ENCODE measurements at places on chromosomes 1 and 21.

DNA sequence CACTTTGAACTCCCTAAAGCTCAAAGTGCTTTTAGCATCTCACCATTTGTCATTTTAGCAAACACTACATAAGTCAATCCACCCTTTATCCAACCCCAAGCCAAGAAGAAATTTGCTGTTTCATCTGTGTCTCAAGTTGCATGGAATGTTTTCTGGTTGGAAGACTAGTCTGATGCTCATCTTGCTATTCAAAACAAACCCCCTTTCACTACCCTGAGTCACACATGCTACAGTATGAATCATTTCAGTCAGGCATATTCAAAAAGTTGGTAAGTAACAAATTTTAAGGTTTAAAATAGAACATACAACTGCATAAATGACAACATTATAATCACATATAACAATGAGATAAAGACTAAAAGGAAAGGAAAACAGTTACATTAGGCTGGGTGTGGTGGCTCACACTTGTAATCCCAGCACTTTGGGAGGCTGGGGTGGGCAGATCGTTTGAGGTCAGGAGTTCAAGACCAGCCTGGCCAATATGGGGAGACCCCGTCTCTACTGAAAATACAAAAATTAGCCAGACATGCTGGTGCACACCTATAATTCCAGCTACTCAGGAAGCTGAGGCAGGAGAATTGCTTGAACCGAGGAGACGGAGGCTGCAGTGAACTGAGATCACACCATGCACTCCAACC, 38.7 kb downstream of the DSTYK start:
- no peak for DNase-seq

- no peak for DNase-seq
These were observed 111.7 kb upstream of the IRF2BP2 start for GRCh38 chr1:234721476-234722269.

- peak; percentile 15 for DNase-seq
These were observed 7.0 kb upstream of the SMCP start for GRCh38 chr1:152870831-152871730.

DNA sequence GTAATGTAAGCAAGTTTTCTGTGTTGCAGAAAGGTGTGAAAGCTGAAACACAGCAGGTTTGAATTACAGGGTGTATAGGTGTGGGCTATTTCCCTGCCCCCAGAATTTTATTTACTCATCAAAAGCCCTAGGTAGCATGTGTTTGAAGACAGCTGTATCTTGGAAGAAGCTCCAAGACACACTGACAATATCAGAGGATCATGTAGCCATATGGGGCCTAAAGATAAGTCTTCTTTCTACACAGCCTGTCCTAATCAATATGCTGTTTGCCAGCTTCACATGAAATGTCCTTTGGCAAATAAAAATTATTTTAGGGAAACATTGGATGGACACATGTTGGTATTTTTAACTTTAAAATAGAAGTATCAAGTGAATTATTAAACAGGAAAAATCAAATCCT, 17.5 kb upstream of the SUCO start:
- DNase-seq: no peak

GRCh38 chr1:61270761-61271411, 188.5 kb downstream of the NFIA start:
- no peak for DNase-seq

DNA sequence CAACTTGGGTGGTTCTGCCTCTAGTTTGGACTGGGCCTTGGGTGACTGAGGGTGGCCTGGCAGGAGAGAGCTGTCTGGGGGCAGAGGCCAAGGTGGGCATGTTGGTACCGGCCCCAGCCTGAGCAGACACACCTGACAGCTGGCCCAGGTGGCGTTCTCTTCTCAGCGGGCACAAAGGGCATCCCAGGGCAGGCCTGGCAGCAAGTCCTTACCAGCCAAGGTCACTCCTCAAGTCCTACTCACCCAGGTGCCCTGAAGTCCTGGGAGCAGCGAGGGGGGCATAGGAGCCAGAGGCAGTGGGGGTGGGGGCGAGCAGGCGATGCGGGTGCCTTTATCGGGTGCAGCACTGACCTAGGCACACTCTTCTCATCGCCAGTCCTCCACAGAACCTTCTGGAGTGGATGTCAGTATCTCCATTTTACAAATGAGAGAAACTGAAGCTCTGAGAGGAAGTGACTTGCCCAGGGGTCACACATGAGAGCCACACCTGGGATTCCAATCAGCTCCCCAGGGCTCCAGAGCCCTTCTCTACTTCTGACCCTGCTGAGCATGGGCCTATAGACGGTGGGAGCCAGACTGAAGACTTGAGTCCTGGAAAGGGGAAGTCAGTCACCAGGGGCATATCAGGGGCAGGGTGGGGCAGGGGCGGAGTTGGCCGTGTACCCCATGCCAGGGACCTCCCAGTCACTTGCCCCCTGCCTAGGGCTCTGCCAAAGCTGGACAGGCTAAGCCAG, 587 bp upstream of the SLC25A34 start:
- no peak for DNase-seq

GRCh38 chr1:218403300-218403699, 58.2 kb downstream of the TGFB2 start:
- DNase-seq: no peak

- DNase-seq: no peak
These were observed 61.9 kb upstream of the SLC5A9 start for GRCh38 chr1:48160486-48161132.

GRCh38 chr1:243725075-243725474, 125.0 kb downstream of the AKT3 start:
- no peak for DNase-seq

GRCh38 chr1:63951059-63951946, 177.5 kb downstream of the ROR1 start:
- DNase-seq: no peak

DNA sequence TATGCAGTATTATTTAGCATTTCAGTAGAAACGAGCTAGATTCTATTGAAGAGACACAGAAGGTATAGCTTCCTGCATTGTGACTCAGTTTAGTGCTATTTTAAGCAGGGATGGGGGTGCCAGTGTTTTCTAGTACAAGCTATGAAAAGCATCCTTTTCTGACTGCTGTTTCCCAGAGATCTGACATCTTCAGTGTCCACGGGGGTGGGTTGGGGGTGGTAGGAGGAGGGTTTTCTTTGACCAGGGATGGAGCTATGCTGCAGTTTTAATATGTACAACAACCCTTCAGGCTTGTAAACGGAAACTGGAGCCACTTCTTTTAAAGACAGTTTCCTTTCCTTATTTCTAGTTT, 2.7 kb upstream of the NEGR1 start:
- no peak for DNase-seq

GRCh38 chr1:155598842-155599331, 11.1 kb upstream of the MSTO1 start:
- DNase-seq: no peak

GRCh38 chr1:44242746-44243145, 29.5 kb downstream of the DMAP1 start:
- DNase-seq: no peak

DNA sequence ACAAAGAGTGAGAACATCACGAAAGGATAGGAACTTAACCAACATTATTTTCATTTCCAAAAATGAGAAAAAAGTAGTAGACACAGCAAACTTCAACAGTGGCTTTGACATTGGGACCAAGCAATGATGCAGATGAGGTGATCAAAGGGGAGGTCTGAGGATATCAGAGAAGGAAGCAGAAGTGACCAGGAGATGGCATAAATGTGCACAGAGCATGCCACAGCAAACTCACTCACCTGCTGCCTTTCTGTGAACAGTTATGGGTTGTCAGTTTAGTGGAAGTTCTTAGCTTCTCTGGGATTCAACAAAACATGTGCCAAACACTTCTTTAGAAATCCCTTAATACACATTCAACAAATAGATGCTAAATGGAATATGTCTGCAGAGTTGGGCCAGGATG, 290.1 kb downstream of the PLPP3 start:
- DNase-seq: no peak

- no peak for DNase-seq
These were observed 36.9 kb upstream of the BACH1 start for GRCh38 chr21:29261555-29262540.
